ENCODE measurements at places on chromosomes 2 and 18. TPM values are rescaled to one million over a fixed set of nuclear protein-coding genes. Genes with fewer than 3 reads are reported as not detected.

DNA sequence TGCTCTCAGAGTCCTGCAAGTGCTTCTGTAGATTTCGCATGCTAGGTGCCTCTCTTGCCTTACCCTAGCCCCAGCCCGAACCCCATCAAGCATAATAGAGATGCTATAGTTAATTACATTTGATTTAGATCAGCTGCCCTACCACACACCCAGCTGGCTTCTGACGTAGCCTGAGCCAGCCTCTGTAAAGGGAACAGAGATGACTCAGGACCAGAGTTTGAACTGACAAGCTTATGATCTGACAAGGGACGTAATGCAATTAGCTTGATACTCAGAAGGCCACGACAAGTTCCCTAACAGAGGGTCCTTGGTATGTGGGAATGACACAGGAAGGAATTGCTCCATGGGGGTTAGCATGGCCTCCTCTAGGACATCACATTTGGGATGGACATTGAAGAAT, 126.6 kb downstream of the LRATD1 start:
- DNase-seq = no peak

DNA sequence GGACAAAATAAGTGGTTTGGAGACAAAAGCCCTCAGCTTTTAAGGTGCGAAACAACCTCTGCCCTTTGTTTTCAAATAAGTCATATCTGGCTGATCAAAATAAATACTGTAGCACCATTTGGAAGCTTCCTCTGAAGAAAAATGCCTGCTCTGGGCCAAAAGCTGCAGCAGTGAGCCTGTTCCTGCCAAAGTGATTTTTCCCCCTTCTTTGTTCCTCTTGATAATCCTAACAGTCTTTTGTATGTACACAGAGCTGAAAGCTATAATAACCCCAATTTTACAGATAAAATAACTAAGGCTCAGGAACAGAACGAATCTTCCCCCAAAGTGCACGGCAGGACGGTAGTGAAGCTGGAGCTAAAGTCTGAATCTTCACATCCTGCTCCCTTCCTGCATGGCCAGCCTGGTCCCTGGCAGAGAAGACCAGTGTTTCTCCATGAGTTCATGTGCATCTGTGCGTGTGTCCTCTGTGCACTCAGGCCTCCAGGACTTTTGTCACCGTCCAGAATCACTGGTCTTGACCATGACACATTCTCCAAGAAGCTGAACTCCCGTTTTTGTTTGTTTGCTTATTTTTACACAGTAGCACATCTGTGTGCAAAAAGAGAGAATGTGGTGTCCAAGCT, 2114.1 kb upstream of the PIK3C3 start:
- no peak for DNase-seq

- no peak for DNase-seq
Measured at GRCh38 chr2:100235098-100235497, 87.2 kb downstream of the LONRF2 start.

GRCh38 chr2:95344656-95345055, 47.5 kb downstream of the KCNIP3 start:
- DNase-seq = no peak

GRCh38 chr2:183093857-183094657, 15.5 kb downstream of the DUSP19 start:
- no peak for DNase-seq

DNA sequence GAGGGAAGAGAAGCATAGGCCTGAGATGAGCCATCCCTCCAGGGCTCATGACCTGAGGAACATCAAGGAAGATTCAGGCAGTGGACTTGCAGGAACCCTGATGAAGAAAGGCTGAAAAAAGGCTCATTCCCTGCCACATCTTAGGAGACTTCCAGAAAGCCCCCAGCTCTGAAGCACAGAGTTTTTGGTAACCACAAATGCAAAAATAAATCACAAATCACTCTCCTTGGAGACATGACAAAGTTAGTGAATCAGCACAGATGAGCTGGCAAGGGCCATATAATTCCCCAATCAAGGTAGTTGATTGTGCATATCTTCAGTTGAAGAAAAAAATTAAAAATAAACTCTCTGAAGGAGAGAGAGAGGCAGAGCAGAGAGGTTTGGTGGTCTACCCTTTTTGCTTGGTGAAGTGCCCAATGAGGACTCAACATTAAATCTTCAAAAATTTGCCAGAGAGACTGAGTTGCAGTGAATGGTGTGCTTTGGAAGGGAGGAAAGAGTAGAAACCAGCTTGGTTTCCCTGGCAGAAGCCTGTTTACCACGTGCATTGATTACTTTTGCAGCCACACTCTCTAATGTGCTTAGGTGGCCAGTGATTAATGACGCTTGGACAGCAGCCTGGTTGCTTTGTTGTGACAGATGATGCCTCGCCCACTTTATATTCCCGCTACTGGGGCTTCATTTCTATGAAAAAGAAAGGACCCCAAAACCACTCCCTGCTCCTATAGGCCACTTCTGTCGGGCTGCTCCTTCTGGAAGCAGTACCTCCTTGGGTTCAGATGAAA, 257.4 kb upstream of the SLC14A2 start:
- DNase-seq = no peak

DNA sequence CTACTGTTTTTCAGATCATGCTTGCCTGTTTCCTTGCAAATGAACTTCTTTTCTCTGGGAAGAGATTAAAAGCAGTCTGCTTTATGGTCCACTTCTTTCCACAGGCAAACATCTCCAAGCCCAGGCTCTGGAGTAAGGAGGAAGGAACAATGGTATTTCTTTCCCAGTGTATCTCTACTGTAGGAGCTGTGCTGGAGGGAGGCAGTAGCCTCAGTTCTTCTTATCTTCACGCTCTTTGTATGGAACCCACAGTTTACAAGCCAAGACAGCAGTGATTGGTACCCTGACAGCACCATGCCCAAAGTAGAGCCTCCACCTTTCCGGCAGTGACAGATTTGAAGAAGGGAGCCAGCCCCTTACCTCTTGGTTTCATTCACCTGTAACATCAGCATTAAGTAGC, 35.2 kb downstream of the SPOPL start:
- DNase-seq = no peak

- DNase-seq = no peak
Measured at GRCh38 chr2:62713837-62714236, 8.3 kb downstream of the EHBP1 start.

DNA sequence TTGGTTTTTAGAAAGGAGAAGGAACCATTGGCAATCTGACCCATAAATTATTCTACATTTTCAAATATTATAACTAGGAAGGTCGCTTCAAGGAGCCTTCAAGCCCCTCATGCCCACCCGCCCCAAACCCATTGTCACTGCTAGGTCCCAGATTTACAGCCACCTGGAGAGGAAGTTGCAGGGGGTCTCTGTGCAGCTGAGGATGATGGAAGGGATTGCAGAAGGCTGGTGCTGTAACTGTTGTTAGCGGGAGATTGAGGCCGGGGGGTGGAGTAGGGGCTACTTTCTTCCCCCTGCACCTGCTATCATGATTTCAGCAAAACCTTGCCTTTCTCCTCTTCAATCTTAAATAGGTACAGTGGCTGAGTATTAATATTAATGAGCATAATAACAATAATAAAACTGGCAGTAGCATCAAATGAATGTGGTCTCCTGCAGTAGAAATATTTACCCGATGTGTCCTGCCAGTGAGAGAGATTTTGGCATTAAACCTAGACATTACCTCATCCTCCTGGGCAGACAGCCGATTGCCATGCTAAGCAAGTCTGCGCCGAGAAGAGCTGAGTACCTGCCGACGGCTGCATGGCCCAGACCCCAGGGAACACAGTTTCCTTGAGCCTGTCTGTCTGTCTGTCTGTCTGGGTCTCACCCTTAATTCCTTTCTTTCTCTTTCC, 225.4 kb downstream of the FAM210A start:
- no peak for DNase-seq

- no peak for DNase-seq
Measured at GRCh38 chr2:127535422-127535901, at the start of gene MYO7B. TSS of gene MYO7B (plus strand) at chr2:127535683. CDS start at chr2:127559723, 24,040 bp downstream.

GRCh38 chr2:33573657-33574056, 25.4 kb downstream of the FAM98A start:
- no peak for DNase-seq

DNA sequence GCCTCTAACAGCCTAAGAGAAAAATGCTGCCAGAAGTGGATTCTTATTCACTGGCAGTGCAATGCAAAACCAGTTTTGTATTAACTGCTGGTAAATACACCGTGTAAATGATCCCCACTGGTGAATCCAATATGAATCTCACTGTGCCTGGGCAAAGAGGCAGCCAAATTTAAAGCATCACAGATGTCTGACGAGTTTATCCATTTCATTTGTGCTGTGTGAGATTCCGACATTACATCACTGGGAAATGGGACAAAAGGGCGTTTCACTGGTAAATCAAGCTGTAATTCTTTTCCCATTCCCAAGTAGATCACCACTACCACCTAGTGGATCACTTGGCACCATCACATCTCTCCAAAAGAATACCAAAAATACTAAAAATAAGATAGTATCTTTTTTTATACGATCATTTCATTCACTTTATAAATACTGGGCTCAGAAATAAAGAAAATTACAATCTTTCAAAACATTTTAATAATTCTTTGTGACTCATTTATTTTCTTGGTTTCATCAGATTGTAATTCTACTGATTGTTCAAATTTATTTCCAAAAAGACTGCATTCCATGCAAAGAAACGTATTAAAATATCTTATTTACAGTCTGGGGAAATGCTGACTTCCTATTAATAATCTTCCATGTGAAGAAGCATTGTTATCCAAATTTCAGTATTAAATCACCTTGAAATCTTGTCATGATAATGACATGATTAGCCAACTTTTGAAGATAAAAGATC, 125.6 kb downstream of the GRB14 start:
- DNase-seq = peak; percentile 5

GRCh38 chr2:88865801-88866371, 174.4 kb downstream of the RPIA start:
- no peak for DNase-seq

GRCh38 chr2:43269706-43270105, 43.3 kb upstream of the ZFP36L2 start:
- DNase-seq = no peak

- DNase-seq = no peak
Measured at GRCh38 chr2:218872645-218873358, 7.8 kb upstream of the WNT10A start.

- no peak for DNase-seq
Measured at GRCh38 chr2:11367170-11367730, 22.8 kb upstream of the ROCK2 start.

DNA sequence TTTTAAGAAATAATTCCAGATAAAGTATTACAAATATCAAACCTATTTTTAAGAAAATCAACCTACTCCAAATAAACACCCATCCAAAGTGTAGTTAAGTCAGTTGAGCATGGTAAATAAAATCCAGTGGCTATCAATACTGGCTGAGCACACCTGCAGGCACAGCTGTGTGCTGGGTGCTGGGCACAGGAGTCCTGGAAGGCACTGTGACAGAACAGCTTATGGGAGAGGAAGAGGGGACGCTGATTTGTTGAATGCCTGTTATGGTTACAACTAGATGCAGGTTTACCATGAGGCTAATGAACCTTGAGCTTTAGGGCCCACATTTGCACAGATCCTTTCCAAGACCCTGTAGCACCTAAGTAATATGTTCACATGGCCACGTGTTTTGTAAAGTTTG, 202.7 kb downstream of the MTX2 start:
- DNase-seq = no peak

GRCh38 chr2:183179156-183179555, 54.9 kb downstream of the NUP35 start:
- no peak for DNase-seq

DNA sequence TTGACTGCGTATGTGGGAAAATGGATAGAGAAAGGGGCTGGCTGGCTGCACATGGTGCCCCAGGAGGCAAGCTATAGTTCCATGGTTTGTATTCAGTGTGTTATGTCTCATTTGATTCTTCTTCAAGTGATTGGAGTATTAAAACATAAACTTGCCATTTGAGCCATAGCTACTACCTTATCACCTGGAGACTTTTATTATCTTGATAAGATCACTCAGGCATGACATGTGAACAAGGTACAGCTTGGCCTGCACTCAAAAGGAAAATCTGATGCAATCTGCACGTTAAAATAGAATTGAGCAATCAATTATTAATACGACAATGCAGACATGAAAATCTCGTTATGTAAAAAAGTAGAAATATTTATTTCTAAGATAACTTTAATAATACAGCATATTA, 116.9 kb downstream of the RND3 start:
- DNase-seq = no peak

DNA sequence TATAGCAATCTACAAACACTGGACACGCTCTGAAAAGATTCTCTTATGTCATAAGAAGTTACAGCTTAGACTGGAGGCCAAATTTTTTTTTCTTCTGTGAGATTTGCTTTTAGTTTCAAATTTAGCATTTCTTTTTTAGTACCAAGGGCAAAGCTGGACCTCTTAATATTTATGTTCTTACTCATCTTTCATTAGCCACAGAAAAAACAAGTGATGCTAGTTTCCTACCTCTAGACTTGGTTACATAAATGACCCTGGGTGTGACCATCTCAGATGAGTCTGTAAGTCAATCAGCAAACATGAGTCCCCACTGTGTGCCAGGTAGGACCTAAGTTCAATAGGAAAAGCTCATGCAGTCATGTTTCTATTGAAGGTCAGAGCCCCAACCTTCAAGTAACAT, 94.4 kb downstream of the MEP1B start:
- DNase-seq = no peak

- DNase-seq = no peak
Measured at GRCh38 chr2:2742726-2743125, 411.7 kb upstream of the MYT1L start.

DNA sequence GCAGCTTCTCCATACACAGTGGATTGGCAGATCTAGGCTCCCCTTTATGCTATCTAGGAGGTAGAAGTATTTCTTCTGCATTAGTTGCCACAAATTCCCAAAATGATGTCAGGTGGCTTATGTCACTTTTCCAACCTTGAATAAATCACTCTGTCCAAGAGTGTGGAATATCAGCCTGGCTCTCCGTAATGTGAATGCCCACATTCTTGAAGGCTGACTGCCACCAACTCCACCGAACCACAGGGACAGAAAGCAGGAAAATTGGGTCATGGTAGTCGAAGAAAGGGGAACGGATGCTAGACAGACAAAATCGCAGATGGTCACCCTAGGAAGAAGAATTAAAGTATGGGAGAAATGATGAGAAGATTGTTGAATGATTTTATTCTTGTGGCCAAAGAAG, 624.9 kb upstream of the CDH2 start:
- no peak for DNase-seq

DNA sequence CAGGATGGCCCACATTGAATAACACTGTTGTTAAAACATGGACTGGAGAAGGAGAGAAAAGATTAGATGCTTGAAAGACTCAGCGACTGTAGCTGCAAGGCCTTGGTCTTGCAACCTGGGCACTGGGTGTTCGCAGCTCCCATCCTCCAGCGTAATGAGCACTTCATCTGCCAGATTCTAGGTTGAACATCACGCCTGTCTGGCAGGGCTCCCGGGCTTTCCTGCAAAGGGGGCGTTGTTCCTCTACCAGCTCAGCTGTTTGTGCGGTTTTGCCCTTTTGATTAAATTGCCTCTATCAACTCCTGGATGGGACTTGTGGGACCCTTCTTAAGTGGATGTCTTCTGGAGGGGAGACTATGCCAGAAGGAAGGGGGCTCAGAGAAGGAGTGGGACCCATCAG, 215.4 kb downstream of the KLHL29 start:
- no peak for DNase-seq

- DNase-seq = no peak
Measured at GRCh38 chr2:181054843-181055242, 74.4 kb downstream of the UBE2E3 start.

PKP4 gene
- 182 TPM for polyA plus RNA-seq

TRIB2 gene
- polyA plus RNA-seq = 173 TPM

MC5R gene
- polyA plus RNA-seq = 0.64 TPM

SCN2A gene
- 1.6 TPM for polyA plus RNA-seq

IL36RN gene
- not detected for polyA plus RNA-seq

PCBP1 gene
- polyA plus RNA-seq = 363 TPM

CAPN13 gene
- 2.4 TPM for polyA plus RNA-seq

SPP2 gene
- 1.9 TPM for polyA plus RNA-seq

TMEM178A gene
- polyA plus RNA-seq = 70.6 TPM

SOS1 gene
- 62.9 TPM for polyA plus RNA-seq

Measured in left renal cortex interstitium (tissue), 4 donors.